Effector memory CD8-positive, alpha-beta T cell (primary cell): ENCODE measurements at places on chromosomes 4 and X.

DNA sequence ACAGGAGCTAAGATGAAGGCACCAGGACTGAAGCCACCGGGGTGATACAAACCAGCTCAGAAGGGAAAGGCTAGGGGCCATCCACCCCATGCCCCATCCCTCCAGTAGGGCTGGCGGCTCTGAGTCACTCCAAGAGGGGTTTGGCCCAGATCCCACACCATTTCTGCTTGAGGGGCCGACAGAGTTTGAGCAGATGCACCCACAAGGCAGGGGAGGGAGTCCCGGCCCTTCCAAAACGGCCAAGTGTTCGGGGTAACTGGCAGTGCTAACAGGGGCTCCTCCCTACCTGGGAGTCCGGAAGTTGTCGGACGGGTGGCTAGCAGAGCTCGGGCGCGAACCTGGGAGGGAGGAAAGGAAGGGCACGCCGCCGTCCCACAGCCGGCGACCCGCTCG, 412 bp downstream of the SLC10A3 start:
- no peak for DNase-seq

- no peak for DNase-seq
Observed at GRCh38 chrX:11724122-11725017, 33.7 kb upstream of the MSL3 start.

- DNase-seq = no peak
Observed at GRCh38 chr4:87835197-87835596, 2.4 kb downstream of the MEPE start.

- no peak for DNase-seq
Observed at GRCh38 chrX:101999644-102000539, 68.1 kb upstream of the ZMAT1 start.

DNA sequence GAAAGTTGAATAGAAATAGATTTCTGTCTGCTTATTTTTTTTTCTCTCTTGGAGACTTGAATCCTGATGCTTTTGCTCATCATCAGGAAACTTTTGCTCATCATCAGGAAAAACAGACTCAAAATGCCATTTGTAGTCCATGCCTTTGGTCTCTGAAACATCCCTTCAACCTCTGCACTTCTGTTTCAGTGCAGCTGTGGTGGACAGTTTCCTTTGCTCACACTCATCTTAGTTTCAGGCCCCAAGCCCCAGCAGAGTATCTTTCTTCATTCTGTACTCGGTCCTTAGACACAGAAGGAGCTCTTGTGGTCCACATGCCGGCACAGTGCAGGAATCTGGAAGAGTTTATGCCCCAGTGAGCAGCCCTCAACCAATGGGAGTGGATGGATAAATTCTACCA, 337.9 kb downstream of the PPP3CA start:
- DNase-seq = no peak

- DNase-seq = no peak
Observed at GRCh38 chr4:73874386-73874785, 5.2 kb downstream of the CXCL1 start.

- no peak for DNase-seq
Observed at GRCh38 chrX:46627711-46628419, 54.3 kb downstream of the CHST7 start.

DNA sequence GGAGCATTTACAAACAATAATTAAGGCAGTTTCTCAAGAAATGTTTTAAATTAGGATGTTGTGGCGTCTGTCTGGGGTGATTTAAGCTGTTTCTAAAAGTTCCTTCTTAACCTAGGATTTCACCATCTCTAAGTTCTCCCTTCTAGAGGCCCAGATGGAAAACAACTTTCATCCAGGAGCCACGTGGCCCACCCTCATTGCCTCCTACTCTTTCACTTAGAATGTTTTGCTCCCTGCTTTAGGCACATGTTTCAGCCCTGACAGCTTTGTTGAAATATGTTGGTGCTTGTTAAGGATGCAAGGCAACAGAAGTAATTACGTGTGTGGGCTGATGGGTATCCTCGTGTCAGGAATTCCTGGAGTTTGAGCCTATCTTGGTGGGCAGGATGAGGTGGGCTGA, 131.3 kb downstream of the GUCY2F start:
- DNase-seq = no peak
